Stimulated activated CD4-positive, alpha-beta T cell treated with anti-CD3 and anti-CD28 coated beads, Interleukin-1b, Interleukin-23, amount 100 ng/mL, for 48 hours (primary cell): ENCODE measurements at places on chromosomes 3 and 15.

- no peak for DNase-seq
Measured at GRCh38 chr3:49119036-49119435, 1.6 kb downstream of the USP19 start.

DNA sequence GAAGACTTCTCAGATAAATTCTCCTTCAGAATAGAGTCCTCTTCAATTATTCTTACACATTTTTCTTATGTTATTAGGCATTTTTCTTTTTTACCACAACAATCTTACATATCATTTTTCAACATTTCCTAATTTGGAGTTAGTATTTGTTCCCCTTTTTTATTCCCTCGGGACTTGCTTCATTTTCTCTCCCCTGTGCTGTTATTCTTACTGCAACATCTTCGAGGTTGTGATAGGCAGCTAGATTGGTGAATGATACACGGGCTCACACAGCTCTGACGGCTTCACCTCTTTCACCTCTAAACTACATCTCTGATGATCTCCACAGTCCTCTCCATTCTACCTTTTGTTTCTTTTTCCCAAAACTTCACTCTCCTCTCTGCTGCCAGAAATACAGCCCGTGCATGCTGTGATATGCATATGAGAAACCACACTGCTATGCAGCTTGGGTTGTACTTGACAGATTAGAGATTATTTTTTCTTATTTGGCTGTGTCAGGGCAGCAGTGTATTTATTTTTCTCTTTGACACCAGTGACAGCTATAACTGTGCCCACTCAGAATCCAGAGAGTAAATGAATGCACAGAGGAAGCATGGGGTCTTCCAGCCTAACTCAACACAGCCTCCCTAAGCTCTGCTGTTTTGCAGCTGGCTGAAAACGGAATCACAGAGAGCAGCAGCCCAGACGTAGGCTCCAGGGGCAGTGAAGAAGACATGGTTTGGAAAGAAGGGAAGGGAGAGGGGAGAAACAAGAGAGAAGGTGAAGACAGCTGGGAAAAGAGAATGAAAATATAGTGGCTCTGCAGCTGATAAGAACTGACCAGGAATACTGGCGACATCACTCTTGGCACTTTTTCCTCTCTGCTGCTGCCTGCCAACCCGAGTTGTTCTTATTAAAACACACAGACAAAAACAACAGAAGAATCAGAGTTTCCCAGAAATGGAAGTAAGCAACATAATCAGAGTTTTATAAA, 61.8 kb downstream of the SLC9A9 start:
- DNase-seq, result no peak

DNA sequence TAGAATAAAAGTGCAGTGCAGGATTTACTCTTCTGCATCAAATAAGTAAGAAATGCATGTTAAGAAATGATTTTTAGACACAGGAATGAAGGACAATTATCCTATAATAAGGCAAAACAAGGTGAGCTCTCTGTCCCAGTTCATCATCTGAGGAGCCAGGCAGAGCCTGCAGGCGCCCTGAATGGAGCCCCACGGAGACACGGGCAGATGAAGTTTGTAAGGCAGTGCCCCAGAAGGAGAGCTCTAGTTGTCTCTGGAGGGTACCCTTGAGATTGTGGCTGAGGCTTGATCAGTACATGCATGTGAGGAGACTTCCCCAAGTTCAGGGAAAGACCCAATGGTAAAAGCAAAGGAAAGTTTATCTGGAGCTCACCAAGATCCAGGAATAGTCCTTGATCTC, 50.3 kb downstream of the ATP10A start:
- no peak for DNase-seq

- no peak for DNase-seq
Measured at GRCh38 chr3:98890181-98890835, 11.2 kb downstream of the DCBLD2 start.

DNA sequence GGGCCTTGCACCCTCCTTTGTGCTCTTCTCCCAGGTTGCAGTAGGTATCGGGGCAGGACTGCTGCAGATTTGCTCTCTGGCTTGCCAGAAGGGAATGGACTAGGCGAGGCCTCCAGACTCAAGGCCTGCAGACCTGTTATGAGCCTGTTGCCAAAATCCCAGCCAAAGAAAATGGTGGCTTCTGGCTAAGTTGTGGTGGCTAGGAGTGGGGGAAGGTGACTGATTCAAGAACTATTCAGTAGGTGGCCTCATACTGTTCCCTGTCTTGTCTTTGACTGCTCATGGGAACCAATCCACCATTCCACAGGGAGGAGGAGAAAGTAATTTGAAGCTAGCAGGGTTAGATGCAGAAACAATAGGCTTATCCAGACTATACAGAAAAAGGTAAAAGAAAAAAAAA, 380.4 kb upstream of the PROK2 start:
- DNase-seq, result no peak

GRCh38 chr15:91925794-91926193, 72.3 kb downstream of the SLCO3A1 start:
- DNase-seq, result no peak

DNA sequence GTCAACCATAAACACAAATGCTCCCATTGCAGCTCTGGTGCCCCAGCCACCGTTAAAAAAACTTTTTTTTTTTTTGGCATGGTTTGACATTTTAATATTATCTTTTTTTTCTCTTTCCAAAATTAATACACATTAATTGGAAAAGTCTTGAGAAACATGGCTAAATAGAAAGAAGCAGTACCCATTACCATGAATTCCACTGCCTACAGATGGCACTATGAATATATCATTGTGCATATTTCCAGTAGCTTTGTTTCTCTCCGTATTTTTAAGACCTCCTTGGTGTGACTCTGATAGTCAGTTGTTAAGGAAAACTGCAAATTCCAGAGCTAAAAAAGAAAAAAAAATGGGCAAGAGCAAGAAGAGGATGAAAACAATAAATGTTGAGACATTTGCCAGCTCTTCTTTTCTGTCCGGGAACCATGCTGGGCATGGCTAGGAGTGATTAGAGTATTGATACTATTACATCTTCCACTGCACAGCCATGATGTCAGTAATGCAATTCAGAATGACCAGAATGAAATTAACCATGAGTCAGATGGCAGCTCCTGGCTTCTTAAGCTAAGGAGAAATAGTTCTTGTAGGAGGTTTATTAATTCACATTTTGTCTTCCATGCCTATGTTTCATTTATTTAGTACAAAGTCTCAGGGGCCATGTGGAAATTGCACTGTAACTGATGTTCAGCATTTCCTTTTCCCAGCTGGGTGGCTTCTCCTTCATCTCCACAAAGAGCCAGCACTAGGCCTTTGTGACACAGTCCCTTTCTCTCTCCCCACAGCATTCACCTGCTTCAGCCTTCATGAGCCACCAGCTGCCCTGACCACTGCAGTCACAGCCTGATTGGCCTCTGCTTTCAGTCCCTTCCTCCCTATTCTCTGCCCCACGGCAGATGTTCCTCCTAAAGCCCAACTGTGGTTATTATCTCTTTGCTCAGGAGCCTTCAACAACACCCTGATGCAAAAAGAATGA, 31.8 kb downstream of the SLC7A14 start:
- no peak for DNase-seq

GRCh38 chr15:97836003-97836402, 124.5 kb upstream of the ARRDC4 start:
- no peak for DNase-seq

GRCh38 chr3:160291909-160292299, 66.7 kb downstream of the C3orf80 start:
- DNase-seq, result no peak

- no peak for DNase-seq
Measured at GRCh38 chr3:4302747-4303146, 422 bp upstream of the SETMAR start.

GRCh38 chr15:77989296-77990143, 88.0 kb downstream of the TBC1D2B start:
- no peak for DNase-seq

- no peak for DNase-seq
Measured at GRCh38 chr3:83454353-83454752, 1504.4 kb upstream of the CADM2 start.
